Neuronal stem cell (in vitro differentiated cells): ENCODE measurements at places on chromosomes 12 and 14.

GRCh38 chr14:62322216-62322615 is 560.0 kb downstream of the SNAPC1 start:
- DNase-seq: no peak

DNA sequence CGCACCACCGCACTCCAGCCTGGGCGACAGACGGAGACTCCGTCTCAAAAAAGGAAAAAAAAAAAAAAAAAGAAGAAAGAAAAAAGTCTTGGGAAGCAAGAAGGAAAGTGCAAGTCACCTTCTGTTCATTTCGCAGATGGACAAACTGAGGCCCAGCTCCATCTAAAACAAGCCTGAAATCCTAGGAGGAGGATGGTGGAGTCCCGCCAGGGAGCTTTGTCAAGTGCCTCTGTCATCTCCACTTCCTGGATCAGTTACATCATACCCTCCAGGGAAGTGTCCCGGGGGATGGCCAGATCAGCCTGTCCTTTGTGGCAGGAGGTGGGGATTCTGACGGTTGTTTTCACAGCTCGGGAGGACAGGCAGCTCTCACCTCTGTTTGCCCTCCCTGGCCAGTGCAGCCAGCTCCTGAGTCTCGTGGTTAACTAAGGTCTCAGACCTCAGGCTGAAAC is 8.7 kb upstream of the SDSL start:
- DNase-seq: no peak

- DNase-seq: no peak
These were observed 54.5 kb downstream of the C12orf75 start for GRCh38 chr12:105384916-105385535.

GRCh38 chr12:115872212-115872611 is 405.3 kb downstream of the MED13L start:
- no peak for DNase-seq

DNA sequence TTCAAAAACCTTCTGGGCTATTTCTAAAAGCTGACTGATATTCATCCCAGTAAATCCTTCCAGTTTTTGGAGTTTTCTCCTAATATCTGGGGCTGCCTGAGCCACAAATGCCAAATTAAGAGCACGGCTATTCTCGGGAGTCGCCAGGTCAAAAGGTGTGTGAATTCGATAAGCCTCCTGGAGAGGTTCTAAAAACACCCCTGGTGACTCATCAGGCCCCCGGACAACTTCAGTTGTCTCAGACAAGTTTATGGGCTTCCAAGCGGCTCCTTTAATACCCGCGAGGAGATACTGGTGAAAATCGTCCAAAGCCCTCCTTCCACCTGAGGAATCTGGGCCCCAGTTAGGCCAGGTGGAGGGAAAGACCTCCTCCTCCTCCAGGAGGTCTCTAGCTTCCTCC is 677.1 kb downstream of the TMEM121 start:
- DNase-seq: no peak

DNA sequence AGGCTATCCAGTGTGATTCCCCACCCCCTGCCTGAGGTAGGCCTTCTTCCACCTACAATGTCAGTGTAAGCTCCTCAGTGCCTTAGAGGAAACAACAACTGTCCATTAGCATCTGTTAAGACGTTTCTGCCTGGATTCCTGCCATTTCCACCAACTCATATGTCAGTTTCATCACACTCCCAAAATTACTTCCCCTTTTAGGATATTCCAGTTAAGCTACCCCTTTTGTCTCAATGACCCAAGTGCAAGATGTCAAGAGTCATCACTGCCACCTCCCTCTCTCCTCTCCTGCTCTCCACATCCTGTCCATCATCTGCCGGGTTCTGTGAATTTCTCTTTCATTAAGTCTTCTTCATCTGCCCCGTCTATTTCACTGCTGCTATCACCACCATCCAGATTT is 189.4 kb downstream of the DPF3 start:
- no peak for DNase-seq

DNA sequence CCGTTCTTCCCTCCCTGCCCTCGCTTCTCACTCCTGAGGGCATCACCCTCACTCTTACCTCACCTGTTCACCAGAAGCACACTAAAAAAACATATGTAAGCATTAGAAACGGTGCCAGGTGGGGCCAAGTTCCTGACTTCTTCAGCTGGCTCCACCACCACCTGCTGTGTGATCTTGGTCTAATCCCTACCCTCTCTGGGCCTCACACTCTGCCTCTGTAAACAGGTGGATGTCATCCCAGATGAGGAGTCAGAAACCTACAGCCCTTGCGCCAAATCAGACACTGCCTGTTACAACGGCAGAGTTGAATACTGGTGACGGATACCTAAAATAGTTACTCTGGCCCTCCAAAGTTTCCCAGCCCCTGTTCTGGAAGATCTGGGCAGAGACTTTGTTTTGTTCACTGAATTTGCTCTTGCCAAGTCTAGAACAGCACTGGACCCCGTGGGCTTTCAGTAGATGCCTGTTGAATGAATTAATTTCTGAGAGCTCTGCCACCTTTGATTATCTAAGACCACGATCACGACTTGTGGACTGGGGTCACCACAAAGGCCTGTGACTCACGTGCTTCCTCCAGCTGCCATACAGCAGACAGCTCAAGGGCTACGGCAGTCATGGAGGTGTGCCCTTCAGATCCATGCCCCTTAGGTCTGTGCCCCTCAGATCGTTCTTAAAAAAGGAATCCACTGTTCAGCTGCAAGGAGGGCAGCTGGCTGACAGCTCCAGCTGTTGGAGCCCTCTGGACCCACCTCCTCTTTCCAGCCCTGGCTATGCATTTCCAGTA is 71.9 kb downstream of the GSC start:
- no peak for DNase-seq

- no peak for DNase-seq
These were observed 32.0 kb upstream of the SPPL3 start for GRCh38 chr12:120936197-120936596.

DNA sequence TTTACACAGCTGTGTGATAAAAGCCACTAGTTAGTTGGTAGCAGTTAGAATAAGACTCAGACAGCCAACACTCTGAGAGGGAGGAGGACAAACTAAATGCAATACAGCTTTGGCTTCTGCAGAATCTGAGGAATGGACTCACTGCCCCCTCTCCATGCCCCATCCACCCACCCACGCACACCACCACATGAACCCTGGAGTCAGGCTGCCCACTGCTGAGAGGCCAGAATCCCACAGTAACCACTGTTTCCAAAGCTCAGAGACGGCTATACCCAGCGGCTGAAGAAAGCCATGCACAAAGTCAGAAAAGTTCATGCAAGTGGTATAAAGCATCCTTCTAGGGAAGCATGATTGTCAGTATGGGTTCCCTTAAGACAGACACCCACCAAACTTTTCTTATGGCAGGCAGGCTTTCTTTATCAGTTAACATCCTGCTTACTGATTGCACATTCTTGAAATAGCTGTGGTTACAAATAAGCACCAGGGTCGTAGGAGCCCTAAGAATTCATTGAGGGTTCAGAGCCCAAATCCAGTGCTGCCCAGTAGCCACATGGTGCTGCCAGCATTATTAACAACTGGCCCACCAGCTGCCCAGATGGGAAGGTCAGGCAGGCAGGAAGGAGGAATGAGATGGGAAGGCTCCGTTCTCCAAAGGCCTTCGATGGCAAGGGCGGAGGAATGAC is 61.5 kb downstream of the NT5DC3 start:
- DNase-seq: no peak

DNA sequence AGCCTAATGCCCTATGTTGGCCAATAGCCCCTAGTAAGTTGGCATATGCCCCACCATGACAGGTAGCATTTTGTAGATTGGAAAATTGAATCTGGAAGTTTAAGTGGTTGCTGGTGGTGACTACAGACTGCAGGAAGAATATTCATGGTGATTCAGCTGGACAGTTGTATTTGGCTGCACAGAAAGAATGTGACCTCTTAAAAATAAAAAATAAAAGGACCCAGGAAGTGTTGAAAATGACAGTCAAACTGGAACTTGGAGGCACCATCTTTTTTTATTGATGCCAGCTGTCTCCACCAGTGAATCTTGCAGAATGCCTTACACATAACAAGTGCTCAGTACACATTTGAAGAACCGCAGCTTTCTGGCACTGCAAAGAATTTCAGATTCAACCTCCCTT is 73.9 kb downstream of the PRMT8 start:
- no peak for DNase-seq

DNA sequence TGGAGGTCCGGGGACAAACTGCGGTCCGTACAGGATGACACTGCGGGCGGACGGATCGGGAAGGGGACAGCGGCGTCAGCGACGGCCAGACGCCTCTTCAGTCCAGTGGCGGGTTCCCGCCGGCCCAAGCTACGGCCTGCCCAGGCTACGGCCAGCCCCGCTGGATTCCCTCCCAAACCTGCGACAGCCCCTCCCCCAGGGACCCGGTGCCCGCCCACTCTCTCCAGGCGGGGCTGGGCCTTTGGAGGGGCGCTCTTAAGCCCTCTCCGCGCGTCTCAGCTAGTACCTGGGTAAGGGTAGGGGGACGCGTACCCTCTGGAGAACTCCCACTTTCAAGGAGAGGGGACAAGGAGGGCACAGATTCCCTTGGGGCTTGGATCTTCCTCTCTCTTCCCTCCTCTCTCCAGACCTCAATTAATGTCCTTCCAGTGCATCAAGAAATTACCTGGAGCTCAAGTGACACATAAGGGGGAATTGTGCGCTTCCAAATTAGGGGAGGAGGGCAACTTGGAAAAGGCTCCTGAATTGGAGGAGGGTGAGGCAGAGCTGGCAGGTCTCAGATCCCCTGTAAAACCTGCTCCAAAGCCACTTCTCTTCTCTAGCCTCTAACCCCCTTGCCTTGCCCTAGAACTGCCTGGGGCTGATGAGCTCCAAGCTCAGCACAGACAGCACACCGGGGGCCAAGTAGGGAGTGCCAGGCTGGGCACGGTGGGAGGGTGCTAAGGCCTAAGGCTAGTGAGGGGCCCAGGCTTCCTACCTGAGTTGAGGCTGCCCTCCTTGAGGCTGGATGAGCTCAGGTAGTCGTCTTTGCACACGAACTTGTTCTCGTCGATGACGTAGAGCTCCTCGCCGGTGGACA is 3.1 kb downstream of the LHX5 start:
- peak; percentile 30 for DNase-seq

GRCh38 chr14:74705613-74706500 is 7.0 kb downstream of the AREL1 start:
- no peak for DNase-seq
